ENCODE measurements at places on chromosomes 7 and 10.

- DNase-seq, result no peak
These were observed 157.0 kb downstream of the DNAJB6 start for GRCh38 chr7:157493776-157494175.

GRCh38 chr10:6583447-6583846 is 3.4 kb upstream of the PRKCQ start:
- DNase-seq, result no peak

- DNase-seq, result no peak
These were observed 12.1 kb downstream of the HKDC1 start for GRCh38 chr10:69232252-69232651.

DNA sequence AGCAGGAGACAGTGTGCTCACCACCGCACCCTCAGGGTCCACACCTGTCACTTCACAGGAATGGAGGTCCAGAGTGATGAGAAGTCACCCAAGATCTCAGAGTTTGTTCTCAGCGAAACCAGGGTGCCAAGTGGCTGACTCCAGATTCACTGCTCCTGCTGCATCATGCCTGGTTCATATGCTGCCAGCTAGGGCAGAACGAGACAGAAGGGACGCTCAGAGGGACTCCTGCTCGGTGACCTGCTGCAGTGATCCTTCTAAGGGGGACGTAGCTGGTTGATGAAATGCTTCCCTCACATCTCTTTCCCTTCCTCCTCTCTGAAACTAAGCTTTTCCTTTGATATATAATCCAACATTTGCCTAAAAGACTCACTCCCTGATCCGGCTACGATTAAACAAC is 248.5 kb downstream of the SFMBT2 start:
- DNase-seq, result no peak

GRCh38 chr7:93407239-93407638 is 167.3 kb downstream of the CALCR start:
- no peak for DNase-seq

GRCh38 chr10:1615186-1615954 is 122.0 kb downstream of the ADARB2 start:
- no peak for DNase-seq

GRCh38 chr7:46226860-46227259 is 305.8 kb upstream of the IGFBP3 start:
- no peak for DNase-seq

- DNase-seq, result peak; percentile 88
These were observed 91.9 kb upstream of the JAZF1 start for GRCh38 chr7:28272461-28272877.

DNA sequence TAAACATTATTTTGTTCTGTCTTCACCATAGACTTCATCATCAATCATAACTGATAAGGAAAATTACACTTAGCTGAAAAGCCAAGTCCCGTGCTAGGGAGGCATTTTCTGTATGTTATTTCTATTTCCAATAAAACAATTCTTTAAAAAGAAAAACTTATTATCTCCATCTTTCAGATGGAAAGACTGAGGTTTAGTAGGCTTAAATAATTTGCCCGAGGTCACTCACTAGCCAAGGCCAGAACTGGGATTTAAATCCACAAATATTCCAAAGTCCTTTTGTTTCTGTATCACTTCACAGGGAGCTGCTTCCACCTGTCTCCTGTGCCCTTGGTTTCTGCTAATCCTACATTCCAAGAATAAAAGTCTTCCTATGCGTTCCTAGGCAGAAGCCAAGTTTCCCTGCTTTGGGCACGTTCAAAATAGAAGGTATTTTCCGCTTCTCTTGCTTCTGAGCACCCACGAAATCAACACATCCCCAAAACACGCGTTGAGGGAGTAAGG is 732 bp downstream of the CPVL start:
- DNase-seq, result no peak

DNA sequence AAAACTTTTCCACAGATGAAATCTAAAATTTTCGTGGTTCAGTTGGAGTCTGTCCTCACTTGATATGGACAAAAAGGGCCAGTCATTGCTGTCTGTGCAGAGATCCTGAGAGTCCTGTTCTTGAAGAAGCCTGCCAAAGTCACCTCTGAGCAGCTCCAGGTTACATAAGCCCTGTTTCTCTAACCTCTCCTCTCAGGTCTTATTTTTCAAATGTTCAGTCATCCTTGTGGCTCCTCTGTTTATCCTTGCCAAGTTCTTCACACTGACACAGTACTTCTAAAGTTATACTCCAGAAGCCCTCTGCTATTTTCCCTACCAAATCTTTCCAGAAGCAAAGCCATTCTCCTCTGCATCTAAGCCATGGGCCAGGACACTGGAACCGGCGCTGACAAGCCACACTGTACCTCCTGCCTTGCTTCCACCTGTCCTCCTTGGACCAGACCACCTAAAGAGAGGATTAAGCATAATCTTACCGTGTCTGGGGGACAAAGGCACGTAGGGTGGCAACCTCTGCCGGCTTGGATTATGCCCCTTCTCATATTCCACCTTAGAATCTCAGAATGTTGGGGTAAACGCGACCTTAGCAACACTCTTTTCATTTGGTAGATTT is 161.6 kb downstream of the JAZF1 start:
- DNase-seq, result no peak

- no peak for DNase-seq
These were observed 51.4 kb upstream of the DLG5 start for GRCh38 chr10:77977934-77978333.

- DNase-seq, result peak; percentile 48
These were observed 3.0 kb downstream of the SMARCD3 start for GRCh38 chr7:151245360-151246101.

GRCh38 chr10:11810313-11810766 is 12.8 kb upstream of the PROSER2 start:
- no peak for DNase-seq

- DNase-seq, result no peak
These were observed 129.6 kb downstream of the DOCK1 start for GRCh38 chr10:127034790-127035189.

GRCh38 chr10:69064762-69065328 is 23.1 kb upstream of the SRGN start:
- no peak for DNase-seq

- DNase-seq, result no peak
These were observed 61.7 kb downstream of the TCF7L2 start for GRCh38 chr10:113011592-113012374.

- DNase-seq, result no peak
These were observed 37.6 kb downstream of the SLC37A3 start for GRCh38 chr7:140360697-140361229.

DNA sequence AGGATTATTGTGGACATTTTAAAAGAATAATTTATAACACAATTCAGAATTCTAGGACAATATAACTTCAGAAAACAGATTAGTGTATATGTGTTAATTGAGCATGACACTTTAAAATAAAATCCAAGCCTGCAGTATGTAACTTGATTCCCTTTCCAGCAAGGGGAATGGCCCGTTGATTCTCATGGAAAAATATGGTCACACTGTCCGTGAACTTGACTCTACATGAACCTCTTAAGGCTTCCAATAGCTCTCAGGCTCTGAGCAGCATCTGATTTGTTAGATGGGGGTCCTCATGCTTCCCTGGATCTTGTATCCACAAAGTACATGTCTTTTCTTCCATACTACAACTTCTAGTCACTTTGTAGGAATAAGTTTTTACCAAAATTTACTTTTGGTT is 85.5 kb upstream of the AKR1E2 start:
- no peak for DNase-seq

DNA sequence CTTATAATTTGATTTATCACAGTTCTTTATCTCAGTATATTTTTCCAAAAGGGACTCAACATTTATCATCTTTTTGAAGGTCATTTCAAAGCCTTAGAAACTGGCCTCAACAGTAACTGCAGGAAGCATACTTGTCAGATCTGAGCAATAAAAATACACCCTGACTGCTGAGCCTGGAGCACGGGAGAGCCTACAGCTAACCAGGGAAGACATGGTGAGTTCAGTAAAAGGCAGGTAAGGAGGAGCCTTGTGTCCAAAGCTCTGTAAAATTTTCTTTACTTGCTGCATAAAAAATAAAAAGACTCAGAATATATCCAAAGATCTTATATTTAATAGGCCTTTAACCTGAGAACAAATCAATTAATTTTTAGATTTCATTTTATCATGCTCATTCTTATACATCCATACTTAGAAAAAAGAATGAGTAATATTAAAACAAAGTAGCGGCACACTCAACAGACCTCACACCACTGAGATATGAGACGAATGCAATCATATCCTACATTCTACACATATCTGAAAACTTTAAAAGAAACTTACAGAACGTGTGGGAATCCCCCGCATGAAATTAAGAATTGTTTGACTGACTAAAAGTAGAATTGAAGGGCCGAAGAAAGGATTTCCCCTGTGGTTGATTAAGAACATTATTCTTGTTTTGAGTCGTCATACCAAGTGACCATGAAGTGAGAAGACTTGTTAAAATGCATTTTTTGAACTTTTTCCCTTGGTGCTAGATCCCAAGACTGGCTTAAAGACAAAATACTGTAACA is 296.4 kb upstream of the MKLN1 start:
- no peak for DNase-seq

DNA sequence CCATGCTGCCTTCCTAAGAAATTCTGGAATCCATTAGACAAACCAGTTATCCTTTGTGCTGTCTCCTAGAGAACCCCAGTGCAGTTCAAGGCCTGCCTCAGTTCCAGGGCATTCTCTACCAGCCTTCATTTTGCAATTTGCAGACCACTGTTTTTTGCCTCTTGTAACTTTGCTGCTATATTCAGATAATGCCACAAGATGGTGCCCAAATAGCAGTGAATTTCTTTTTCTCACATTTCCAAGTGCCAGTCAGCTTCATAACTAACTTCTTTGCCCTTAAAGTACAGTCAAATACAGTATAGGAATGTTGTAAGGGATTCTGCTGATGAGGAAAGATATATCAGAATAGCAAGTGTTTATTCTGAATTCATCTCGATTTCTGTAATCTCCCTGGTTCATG is 25.2 kb downstream of the LOXL4 start:
- no peak for DNase-seq

- no peak for DNase-seq
These were observed 700 bp downstream of the NIPSNAP2 start for GRCh38 chr7:55965100-55965470.

DNA sequence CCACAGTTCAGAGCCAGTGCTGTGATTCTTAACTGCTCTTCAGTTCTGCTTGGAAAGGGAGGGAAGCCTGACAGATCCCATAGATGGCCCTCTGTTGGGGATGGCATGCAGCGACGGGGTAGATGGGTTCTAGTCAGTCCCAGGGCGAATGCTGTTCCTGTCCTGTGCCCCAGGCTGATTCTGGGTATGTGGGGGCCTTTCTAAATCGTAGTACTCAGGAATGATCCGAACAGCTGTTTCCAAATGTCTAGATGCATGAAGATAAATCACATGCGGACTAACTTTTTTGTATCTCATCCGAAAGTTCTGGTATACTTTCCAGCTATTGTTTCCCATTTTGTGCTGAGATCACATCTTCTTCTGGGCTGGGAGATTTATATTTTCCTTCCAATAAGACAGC is 186.0 kb upstream of the MKI67 start:
- DNase-seq, result no peak

- no peak for DNase-seq
These were observed 43.6 kb downstream of the DNAJB6 start for GRCh38 chr7:157380416-157380815.

GRCh38 chr10:91378061-91378460 is 32.1 kb upstream of the HECTD2 start:
- no peak for DNase-seq

DNA sequence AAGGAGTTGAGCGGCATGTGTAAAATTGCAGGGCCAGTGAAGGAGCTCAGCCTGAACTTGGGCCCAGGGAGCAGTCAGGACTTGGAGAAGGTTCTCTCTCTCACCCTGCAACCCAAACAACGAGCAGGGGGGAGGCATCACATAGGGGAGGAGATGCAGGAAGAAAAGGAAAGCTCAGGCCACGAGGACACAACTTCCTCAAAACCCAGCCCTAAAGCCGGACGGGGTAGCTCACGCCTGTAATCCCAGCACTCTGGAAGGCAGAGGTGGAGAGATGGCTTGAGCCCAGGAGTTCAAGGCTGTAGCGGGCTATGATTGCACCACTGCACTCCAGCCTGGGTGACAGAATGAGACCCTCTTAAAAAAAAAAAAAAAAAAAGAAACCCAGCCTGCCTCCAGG is 629.1 kb downstream of the PARD3 start:
- no peak for DNase-seq

DNA sequence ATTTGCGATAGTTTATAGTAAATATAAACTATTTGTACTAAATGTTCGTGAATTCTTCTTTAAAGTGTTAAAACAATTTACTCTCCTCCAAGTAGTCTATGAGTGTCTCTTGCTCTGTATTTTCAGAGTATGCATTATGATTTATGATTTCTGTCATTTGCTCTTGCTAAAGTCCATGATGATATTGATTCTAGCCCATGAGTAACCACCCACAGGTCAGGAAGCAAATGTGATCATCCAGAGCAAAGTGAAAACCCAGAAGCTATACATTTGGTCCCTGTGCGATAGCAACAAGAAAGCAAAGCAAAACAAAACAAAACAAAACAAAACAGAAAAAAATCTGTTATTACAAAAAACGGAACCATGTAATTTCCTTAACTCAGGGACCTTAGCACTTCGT is 225.9 kb downstream of the HDAC9 start:
- no peak for DNase-seq

DNA sequence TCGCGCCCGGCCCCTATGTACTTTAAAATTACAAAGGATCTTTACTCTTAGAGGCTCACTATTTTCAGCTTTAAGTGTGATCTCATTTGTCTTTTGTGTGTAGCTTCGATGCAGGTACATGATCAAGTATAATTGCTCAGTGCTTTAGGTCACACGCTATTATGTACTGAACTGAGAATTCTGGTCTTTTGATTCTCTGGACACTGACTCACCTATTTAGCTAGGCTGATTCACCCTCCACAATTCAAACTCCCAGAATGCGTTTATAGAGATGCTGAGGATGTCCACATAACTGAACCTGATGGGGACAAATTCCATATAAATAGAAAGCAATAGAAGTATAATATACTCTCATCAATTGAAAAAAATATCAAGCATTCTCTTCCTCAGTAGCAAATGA is 57.8 kb downstream of the PRKCQ start:
- DNase-seq, result no peak

- no peak for DNase-seq
These were observed 25.2 kb upstream of the ADAMTS14 start for GRCh38 chr10:70647086-70647485.

GRCh38 chr7:128744366-128744905 is 5.3 kb downstream of the CALU start:
- no peak for DNase-seq

- no peak for DNase-seq
These were observed 865 bp downstream of the ZNF438 start for GRCh38 chr10:31030800-31031199.

- no peak for DNase-seq
These were observed 96.4 kb upstream of the ZMIZ1 start for GRCh38 chr10:78972160-78972946.

DNA sequence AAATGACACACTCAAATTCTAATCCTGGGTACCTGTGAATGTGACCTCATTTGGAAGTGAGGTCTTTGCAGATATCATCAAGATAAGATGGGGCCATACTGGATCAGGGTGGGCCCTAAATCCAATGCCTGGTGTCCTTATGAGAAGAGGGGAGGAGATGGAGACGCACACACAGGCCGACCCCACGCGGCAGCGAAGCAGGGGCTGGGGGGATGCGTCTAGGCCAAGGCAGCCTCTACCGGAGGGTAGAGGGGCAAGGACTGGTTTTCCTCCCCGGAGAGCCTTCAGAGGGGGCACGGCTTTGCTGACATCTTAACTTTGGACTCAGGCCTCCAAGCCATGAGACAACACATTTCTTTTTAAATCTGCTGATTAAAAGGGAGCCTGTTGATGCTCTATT is 33.3 kb downstream of the DPYSL4 start:
- DNase-seq, result no peak

Measured in SK-N-DZ (cell line).